ENCODE measurements at places on chromosomes 12 and 14. TPM values are rescaled to one million over a fixed set of nuclear protein-coding genes. Genes with fewer than 3 reads are reported as not detected.

- no peak for DNase-seq
Observed at GRCh38 chr14:88563845-88564244, 1.0 kb downstream of the ZC3H14 start.

- no peak for DNase-seq
Observed at GRCh38 chr12:92921877-92922276, 7.2 kb downstream of the EEA1 start.

DNA sequence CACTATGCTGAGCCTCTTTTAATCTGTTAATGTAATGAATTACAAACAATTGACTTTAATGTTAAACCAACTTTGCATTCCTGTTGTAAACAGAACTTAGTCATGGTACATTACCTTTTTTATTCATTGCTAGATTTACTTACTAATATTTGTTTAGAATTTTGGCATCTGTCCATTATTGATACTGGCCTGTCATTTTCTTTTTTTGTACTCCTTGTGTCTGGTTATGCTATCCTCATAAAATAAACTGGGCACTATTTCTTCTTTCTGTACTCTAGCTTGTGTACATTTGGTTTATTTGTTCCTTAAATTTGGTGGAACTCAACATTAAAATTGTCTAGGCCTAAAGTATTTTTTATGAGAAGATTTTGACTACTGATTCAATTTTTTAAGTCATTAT is 32.1 kb downstream of the SPATA7 start:
- no peak for DNase-seq

ARMH4 gene
- total RNA-seq = 5.0 TPM

Data from esophagus muscularis mucosa (tissue), 4 donors.